Heart left ventricle (tissue), 16 donors: ENCODE measurements at places on chromosomes 5 and 9. TPM values are rescaled to one million over a fixed set of nuclear protein-coding genes. Genes with fewer than 3 reads are reported as not detected.

Gene IL5
- not detected for total RNA-seq

Gene PCDHA7
- 0.11 TPM for total RNA-seq

Gene HAVCR1
- total RNA-seq, result not detected

Gene XRCC4
- total RNA-seq, result 9.3 TPM

Gene SLC34A1
- total RNA-seq, result not detected

Gene ACSL6
- 0.56 TPM for total RNA-seq

Gene TLX3
- not detected for total RNA-seq

Gene CACFD1
- total RNA-seq, result 13.1 TPM

Gene TAF11L5
- not detected for total RNA-seq

Gene PSAT1
- 0.77 TPM for total RNA-seq

GRCh38 chr9:132235894-132236661, 74.2 kb downstream of the NTNG2 start:
- peak; percentile 77 for DNase-seq

- DNase-seq, result peak; percentile 41
Measured at GRCh38 chr9:129665389-129665775, at the start of gene PRRX2. PRRX2 (plus strand) TSS chr9:129665647; CDS start chr9:129665868, 221 bp downstream.

DNA sequence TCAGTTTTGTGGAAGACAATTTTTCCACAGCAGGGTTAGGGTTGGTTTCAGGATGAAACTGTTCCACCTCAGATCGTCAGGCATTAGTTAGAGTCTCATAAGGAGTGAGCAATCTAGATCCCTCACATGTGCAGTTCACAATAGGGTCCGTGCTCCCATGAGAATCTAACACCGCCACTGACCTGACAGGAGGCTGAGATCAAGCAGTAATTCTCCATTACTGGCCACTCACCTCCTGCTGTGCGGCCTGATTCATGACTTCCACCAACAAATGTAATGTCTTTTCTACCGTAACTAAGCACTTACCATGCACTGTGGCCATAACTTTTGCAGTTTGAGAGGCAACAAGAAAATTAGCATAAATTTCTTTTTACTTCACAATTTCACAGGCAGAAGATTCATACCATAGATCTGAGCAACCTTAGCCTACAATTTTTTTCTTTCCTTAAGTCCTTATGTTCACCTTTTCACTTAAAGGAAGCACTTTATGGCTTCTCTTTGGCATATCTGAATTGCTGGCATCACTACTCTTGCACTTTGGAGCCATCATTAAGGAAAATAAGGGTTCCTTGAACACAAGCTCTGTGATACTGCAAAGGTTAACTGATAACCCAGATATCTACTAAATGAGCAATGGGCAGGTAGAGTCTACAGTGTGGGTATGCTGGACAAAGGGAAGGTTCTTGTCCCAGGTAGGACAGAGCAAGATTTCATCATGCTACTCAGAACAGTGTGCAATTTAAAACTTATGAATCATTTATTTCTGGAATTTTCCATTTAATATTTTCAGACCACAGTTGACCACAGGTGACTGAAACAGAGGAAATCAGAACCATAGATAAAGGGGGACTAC, 83.0 kb upstream of the IFNK start:
- no peak for DNase-seq

- DNase-seq, result no peak
Measured at GRCh38 chr5:120934031-120934430, 469.9 kb downstream of the PRR16 start.

- no peak for DNase-seq
Measured at GRCh38 chr9:132239518-132239917, 77.7 kb downstream of the NTNG2 start.

DNA sequence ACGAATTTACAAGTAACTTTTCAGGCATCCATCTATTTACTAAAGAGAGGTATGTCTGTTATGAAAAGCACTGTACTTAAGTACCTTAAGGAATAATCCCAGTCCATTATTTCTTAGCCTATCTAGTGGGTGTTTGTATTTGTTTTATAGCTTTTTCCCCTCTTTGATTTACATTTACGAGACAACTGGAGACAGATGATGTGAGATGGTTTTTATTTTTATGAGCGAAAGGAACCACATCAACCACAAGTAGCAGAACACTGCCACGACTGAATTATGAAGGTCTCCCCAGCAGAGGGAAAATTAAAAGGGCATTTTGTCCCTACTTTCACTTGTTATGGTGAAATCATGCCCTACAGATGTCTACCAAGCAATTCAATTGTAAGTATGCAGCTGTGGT, 357.8 kb downstream of the NFIB start:
- no peak for DNase-seq

DNA sequence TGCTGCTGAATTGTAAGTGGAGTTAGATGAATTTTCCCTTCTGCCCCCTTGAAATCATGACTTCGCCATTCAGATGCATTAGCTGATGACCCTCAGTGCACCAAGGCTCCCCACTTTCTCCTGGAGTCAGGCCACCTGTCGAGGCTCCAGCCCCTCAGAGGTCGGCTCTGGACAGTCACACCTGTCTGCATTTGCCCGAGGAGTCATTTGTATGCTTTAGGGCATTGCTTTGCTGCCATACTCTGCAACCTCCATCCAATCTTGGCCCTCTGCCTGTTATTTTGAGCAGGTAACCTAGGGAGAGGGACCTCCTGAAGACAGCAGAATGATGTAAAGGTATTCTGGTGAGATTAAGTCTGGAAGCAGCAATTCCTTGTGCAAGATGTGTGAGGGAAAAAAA, 144.8 kb downstream of the MACROH2A1 start:
- DNase-seq, result no peak

DNA sequence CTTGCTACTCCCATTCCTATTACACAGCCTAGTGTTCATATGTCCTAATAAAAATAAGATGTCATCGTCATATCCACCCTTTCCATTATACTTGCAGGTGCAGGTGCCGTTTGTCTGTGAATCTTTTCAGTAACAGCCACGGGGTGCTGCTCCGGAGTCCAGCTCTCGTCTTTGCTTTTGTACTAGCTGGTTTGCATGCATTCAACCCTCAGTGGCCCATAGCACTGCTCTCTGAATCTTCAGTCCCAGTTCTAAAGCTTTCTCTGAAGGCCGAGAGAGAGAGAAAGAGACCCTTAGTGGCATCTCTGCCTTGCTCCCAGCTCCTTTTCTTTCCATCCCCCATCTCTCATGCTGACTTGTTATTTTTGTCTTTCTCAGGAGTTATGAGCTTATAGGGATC, 468.5 kb downstream of the TMEM232 start:
- DNase-seq, result no peak

DNA sequence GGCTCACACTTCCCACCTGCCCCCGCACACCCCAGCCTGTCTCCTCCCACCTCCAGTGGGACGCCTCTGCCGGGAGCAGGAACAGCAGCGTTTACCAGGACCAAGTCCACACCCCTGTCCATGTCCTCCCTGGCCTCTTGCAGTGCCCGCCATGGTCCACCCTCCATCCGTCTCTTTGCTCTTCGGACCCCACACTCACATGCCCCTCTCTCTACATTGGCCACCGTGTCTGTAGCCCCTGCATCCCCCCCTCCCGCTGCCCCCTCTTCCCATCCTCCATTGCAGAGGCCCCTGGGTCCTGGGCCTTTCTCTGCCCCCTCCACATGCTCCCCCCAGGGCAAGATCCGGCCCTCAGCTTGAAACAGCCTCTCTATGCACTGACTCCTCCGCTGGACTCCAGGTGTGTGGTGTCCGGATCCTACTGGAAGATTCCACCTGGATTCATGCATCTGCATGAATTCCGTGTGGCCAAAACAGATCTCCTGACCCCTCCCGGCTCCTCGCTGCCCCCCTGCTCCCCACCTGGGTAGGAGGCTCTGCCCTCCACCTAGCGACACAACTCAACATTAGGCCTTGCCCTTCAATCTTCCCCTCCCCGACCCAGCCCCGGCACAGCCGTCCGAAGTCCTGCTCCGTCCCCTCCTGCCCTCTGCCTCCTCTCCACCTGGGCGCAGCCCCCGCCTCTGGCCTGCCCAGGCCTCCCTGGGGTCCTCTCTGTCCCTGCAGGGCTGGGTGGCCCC, 168.5 kb downstream of the OLFM1 start:
- peak; percentile 48 for DNase-seq

DNA sequence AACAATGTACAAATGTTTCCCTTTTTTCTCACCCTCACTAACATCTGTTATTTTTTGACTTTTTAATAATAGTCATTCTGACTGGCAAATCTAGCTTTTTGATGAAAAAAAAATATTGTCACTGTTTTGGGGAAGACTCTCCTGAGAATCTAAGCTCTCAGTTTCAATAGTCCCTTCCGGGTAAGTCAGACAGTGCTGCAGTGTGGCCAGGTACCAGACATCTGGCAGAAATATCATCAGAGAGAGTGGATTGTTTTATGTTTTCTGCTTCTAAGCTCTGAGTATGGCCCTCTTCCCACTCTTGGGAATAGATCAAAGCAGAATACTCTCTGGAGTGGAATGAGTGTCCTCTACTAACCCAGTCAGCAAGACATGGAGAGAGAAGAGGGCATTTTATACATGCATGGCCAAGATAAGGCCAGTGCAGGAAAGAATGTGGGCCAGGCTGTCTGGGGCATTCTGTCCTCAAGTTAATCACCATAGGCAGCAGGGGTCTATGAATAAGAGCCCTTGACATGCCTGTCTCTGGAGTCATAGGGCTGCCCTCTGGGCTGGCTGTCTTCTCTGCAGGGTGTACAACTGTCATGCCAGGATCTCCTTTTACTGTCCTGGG, 38.5 kb upstream of the OR2S2 start:
- peak; percentile 27 for DNase-seq

DNA sequence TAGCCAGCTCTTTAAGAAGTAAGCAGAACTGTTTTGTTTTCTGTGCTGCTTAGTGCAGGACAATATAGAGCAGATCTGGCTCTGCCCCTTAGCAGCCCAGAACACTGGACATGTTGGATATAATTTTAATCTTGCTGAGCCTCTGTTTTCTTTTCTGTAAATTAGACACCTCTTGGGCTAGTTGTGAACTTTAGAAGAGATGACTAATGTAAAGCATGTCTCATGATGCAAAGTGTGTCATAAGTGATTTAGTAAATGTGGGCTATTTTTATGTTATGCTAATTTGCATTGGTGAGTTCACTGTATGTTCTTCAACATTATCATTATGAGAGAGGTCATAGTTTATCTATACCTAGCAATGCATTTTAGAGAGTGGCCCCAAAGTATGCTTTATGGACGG, 156.1 kb upstream of the ADAMTSL1 start:
- no peak for DNase-seq

DNA sequence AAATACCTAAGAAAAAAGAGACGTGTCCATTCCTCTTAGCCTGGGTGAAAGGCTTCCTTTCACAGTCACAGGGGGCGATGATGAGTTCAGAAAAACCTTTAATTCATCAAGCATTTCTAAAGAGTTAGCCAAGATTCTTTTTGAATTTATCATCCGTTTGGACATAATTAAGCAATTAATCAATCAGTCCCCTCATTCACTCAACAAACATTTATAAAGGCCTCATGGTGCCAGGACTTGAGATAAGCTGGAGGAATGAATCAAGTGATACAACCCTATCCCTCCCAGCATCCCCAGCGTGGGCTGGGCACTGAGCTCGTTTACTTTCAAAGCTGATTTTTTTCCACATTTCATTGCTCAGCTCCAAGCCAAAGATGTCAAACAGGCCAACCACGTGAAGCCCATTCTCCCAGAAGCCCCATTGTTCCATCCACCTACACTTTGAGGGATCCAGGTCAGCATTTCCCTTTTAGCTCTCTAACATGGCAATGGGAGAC, 140.5 kb downstream of the SLIT3 start:
- DNase-seq, result no peak

DNA sequence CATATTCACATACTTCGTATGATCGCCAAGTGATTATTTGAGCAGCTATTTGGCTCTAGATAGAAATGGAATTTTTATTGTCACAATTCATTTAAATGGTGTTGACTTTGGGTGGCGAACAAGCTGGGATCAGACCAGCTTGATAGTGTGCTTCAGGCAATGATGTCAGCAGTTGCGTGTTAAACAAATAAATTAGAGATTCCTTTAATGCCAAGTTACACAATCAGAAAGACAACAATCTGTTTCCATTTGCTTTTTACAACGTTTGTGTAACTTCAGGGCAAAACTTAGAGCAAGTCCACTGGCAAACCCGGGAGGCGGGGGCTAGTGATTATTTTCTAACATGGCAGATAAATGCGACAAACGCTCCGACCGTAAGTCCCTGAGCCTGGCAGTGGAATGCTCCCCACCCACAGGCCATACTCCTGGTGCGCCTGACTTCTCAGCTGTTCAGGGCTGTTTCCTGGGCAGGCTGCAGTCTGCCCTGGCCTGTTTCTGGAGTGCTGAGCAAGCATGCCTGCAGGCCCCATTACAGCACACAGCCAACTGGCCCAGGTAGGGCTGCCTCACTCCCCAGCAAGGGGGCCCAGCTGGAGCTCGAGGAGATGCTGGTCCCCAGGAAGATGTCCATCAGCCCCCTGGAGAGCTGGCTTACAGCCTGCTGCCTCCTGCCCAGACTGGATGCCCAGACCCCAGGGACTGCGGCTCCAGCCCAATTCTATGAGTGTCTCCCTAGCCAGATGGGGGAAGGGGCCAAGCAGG, 88.7 kb downstream of the BASP1 start:
- peak; percentile 31 for DNase-seq

DNA sequence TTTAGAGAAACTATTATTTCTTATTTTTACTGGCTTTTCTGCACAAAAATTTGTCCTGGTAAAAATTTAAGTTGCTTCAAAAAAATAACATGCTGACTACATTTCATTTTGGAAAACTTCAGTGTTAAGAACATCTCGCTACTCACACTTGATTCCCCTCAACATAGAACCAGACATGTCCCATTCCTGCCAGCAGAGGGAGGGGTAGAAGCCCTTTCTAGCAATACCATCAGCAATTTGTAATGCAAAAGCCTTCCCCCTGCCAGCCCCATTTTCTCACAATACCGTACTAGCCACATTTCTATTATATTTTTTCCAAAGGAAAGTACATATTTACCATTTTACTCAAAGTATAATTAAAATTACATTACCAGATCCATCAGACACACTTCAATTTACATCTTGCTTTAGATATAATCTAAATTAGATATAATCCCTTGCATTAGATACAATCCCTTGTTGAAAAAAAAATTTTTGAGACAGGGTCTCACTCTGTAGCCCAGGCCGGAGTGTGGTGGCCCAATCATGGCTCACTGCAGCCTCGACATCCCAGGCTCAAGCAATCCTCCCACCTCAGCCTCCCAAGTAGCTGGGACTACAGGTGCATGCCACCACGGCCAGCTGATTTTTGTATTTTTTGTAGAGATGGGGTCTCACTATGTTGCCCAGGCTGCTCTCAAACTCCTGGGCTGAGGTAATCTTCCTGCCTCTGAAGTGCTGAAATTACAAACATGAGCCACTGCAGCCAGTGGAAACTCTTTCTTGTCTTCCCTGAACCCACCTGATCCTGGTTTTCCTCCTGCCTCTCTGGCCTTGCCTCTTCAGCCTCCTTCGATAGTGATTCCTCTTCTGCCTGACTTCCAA, 39.6 kb upstream of the IDNK start:
- DNase-seq, result peak; percentile 46

- DNase-seq, result no peak
Measured at GRCh38 chr9:123422635-123423310, 66.8 kb downstream of the CRB2 start.
